ENCODE measurements at places on chromosomes 16 and 17.

GRCh38 chr17:79517827-79518584 is 92.8 kb downstream of the RBFOX3 start:
- DNase-seq: no peak

- no peak for DNase-seq
These were observed 47.9 kb downstream of the RAB11FIP3 start for GRCh38 chr16:473046-474043.

GRCh38 chr16:66517586-66518263 is 32.2 kb downstream of the TK2 start:
- no peak for DNase-seq

DNA sequence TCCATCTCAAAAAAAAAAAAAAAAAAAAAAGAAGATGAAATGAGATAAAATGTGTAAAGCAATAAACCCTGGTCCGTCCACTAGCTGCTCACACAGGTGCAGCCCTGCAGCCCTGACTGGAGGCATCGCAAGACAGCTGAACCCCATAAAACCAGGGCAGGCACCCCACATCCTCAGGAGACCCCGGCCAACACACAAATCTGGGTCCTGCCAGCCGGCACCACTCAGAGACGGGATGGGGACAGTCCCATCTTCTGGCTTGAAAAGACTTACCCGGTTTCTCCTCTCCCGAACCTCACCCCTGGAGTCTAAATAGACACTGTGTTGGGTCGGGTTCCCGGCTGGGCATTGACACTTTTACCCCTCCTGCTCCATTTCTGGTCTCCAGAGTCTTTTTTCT is 52.7 kb upstream of the TNRC6C start:
- no peak for DNase-seq

DNA sequence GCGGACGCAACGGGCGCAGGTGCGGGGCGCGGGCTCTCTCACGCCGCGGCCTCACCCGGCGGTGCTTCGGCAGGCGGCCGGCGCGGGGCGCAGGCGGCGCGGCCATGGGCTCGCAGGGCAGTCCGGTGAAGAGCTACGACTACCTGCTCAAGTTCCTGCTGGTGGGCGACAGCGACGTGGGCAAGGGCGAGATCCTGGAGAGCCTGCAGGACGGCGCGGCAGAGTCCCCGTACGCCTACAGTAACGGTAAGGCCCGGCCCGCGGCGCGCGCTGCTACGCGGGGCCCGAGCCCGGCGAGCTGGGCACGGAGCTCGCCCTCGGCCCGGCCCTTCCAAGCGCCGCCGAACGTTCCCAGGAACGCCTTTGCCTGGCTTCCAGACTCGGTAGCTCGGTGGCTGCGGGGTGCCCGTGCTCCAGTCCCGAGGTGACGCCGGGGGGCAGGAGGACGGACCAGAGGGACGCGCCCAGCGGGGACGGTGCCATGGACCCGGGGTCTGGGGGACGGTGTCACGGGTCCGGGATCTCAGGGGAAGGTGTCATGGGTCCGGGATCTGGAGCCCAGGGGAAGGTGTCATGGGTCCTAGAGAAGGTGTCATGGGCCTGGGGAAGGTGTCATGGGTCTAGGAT is 435 bp downstream of the RAB40C start:
- no peak for DNase-seq

GRCh38 chr16:28279006-28279405 is 13.3 kb upstream of the SBK1 start:
- DNase-seq: no peak

- no peak for DNase-seq
These were observed 33.5 kb downstream of the TK2 start for GRCh38 chr16:66516509-66516807.

- DNase-seq: no peak
These were observed 67.4 kb downstream of the SNX11 start for GRCh38 chr17:48174833-48175523.

- DNase-seq: no peak
These were observed 81.1 kb downstream of the ADAMTS18 start for GRCh38 chr16:77353587-77354263.

DNA sequence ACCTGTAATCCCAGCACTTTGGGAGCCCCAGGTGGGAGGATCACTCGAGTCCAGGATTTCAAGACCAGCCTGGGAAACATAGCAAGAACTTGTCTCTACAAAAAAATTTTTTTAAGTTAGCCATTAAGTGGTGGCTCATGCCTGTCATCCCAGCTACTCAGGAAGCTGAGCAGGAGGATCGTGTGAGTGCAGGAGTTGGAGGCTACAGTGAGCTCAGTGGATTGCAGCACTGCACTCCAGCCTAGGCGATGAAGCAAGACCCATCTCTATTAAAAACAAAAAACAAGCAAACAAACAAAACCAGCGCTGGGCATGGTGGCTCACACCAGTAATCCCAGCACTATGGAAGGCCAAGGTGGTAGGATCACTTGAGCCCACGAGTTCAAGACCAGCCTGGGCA is 38.0 kb downstream of the HEATR3 start:
- DNase-seq: no peak

- no peak for DNase-seq
These were observed 15.5 kb downstream of the MYH10 start for GRCh38 chr17:8614988-8615387.

DNA sequence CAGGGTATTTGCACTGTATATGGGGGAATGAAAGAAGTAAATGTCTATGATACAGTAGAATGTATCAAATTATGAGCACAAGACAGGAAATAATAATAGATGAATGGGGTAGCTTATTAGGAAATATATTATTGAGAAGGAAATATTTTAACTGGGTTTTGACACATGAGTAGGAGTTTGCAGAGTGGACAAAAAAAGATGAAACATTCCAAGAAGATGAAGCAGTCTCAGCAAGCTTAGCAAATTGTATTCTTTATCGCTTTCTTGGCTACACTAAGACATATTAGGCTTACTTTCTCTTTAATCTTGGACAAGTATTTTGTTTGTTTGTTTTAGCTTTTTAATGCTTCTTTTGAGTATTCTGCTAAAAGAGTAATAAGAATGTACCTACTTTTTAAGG is 1.3 kb upstream of the KRTAP4-9 start:
- DNase-seq: no peak

DNA sequence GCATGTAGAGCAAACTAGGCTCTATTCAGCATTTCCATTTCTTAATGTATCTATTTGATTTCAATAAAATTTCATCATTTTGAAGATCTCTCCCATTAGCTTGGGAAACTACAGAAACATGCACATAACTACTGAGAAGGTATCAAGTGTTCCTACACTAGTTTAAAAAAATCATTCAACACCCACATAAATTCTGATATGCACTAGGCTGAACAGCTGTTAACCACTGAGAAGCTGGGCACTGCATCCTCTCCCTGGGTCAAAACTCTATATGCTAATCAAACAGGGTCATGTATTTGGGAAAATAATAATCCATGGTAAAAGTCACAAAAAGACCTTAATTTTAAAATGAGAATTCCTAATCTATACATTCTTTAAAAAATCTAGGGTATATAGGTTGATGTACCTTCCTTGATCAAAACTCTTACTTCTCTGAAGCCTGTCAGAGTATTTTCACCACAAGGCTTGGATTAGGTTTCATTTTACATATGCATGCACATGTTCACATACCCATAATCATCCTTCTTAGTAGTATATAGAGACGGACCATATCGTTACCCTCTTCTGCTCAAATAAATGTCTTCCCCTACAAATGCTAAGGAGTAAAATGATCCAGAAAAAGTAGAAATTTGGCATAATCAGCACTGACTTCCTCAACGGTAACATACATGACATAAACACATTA is 57.2 kb downstream of the KANSL1 start:
- no peak for DNase-seq

DNA sequence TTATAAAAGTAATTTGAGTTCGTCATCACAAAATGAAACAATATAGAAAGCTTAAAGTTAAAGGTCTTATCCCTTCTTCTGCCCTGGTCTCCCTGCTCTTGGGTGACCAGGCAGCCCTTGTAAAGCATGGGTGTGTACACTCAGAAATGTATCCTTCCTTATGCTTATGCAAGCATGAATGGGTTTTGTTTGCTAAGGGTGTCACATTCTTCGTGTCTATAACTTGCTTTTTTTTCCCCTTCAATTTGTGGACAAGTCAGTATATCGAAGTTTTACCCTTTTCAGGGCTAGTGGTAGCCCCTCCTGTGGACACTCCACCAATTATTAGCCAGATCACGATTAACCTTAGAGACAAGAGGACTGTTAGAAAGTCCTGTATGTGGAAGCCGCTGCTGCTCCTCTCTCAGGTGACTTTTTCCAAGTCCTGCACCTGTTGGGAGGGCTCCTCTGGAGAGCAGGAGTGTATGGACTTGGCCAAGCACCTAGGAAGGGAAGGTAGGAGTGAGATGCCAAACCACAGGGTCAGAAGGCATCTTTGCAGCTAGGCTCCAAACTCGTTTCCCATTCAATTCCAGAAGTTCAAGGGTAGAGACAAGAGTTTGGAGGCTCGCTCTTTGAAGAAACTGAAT is 50.9 kb downstream of the LDHD start:
- no peak for DNase-seq

GRCh38 chr17:40303009-40303657 is 5.8 kb upstream of the RARA start:
- no peak for DNase-seq

GRCh38 chr17:40062329-40063186 is at the start of gene THRA:
TSS of gene THRA (plus strand) at chr17:40062965. CDS start at chr17:40074489, 11,524 bp downstream.
- DNase-seq: peak; percentile 77

GRCh38 chr17:33686171-33686570 is 393.1 kb upstream of the ASIC2 start:
- DNase-seq: peak; percentile 18

GRCh38 chr16:82699711-82700495 is 73.1 kb downstream of the CDH13 start:
- DNase-seq: no peak
